ENCODE measurements at places on chromosomes 2 and 18.

- no peak for DNase-seq
Measured at GRCh38 chr2:51003345-51004192, 28.4 kb downstream of the NRXN1 start.

- no peak for DNase-seq
Measured at GRCh38 chr2:238587776-238588660, 161.3 kb downstream of the ASB1 start.

GRCh38 chr18:66226782-66227181, 377.1 kb downstream of the CDH19 start:
- no peak for DNase-seq

DNA sequence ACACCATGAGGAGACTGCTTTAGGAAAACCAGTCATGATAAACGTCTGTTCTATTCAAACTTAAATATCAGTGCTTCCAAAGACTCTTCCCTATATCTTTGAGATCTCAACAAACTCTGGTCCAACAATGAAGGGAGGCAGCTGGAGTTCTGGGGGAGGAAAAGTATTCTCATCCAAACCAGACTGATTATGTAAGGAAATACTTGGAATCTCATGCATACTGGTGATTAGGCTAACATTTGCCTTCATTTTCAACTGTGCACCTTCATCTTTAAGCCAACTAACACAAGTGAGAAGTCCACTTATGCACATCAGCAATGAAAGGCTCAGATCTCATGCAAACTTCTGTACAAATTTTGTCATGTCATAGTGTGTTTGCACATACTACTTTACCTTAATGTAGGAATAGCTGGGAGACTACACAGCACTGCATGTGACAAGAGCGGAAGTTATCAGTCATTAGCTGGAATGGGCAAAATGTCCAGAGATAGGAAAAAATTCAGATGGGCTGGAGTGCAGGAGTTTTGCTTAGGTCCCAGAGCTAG, 67.5 kb upstream of the STK17B start:
- no peak for DNase-seq

DNA sequence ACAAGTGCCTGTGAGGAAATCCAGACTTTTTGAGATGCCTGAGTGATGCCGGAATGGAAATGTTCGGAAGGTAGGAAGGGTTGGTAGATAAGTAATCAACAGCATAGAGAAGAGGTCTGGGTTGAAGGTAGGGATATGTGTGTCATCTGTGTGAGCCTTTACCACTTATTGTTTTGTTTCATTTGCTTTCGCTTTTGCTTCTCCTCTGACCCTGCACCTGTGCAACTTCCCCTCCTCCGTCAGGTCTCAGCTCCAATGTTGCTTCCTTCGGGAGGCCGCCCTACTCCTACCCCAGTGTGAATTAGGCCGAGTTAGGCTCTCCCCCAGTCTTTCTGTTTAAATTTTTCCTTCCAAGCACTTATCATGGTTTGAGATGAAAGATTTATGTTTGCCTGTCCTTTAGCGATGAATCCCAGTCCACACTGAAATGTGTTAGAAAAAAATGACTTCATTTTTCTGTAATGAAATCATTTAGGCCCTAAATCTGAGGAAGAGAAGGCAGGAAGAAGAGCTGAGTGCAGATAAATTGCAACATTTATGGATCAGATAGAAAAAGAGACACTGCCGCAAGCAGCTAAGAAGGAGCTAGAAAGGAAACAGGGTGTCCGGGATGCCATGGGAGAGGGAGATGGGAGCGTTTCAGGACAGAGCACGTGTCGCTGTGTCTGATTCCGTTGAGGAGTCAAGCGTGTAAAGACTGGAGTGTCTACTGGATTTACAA, 139.6 kb upstream of the PELI1 start:
- peak; percentile 13 for DNase-seq

GRCh38 chr2:43294973-43295603, 68.7 kb upstream of the ZFP36L2 start:
- no peak for DNase-seq

GRCh38 chr2:238243496-238244076, 3.7 kb upstream of the HES6 start:
- DNase-seq = no peak
